ENCODE measurements at places on chromosomes 16 and 17.

DNA sequence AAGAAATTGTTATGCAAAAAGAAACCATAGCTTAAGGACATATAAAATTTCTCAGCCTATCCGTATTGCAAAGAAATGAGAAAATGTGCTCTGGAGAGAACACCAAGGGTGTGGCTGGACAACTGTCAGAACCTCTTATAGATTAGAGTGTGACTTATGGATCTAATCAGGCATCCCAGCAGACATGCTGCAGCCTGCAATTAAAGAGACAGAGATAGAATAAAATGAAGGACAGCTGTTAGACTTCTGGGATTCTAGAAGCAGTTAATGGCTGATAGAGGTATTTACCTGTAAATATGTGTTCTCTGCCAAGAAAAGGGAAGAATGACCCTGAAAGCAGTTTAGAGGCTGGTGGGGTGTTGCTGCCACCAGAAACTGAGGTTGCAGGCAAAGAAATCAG, 160.1 kb upstream of the KIF2B start:
- no peaks in the 10 kb centered on the region for H3K36me3 ChIP-seq
- no peak for DNase-seq
- H3K4me1 ChIP-seq, result no peaks in the 10 kb centered on the region
- no peak overlapping the region for H3K4me3 ChIP-seq
- H3K27ac ChIP-seq, result no peak overlapping the region

DNA sequence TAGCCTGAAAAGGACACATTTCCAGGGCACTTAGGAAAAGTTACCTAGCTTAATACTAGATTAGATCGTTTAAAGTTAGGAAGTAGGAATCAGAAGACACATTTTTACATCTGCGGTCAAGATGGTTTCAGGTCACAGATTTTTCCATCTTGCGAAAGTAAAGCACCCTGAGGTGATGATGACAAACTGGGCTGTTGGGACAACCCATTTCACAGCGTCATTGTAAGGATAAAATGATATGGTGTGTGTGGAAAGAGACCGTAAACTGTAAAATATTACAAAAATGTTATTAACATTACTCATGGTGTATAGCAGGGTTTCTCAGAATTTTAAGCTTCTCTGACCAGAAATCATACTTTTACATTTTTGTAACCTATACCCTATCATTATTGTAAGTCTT, 10.1 kb upstream of the MAP2K6 start:
- no peak overlapping the region for H3K4me3 ChIP-seq
- H3K27ac ChIP-seq, result no peak overlapping the region
- DNase-seq, result no peak
- H3K36me3 ChIP-seq, result no peaks in the 10 kb centered on the region

- no peak overlapping the region for H3K27ac ChIP-seq
- H3K36me3 ChIP-seq, result peaks cover 2% of the 10 kb centered on the region
- peaks cover 9% of the 10 kb centered on the region for H3K4me1 ChIP-seq
- DNase-seq, result peak; percentile 38
Measured at GRCh38 chr16:69089091-69089910, 16.2 kb upstream of the HAS3 start.

- peaks cover 13% of the 10 kb centered on the region for H3K36me3 ChIP-seq
- H3K27me3 ChIP-seq, result no peaks in the 10 kb centered on the region
- H3K4me3 ChIP-seq, result no peak overlapping the region
Measured at GRCh38 chr17:7667656-7668406, 17.1 kb downstream of the ATP1B2 start.

DNA sequence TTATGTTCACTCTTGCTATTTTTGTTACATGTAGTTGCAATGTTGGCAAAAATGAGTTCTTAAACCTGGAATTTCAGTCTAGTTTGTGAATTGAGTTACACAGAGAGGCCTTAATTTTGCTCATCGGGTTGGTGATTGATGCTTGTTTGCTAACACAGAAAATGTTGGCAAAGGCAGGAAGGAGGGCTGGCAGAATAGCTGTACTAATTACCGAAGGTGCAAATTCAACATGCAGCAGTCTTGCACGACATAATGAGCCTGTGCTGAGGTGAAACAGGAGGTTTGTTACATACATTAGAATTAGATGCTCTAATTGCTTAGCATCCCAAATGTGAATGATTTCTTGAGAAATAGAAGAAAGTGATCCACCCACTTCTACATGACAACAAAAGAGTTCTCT, 475.0 kb upstream of the TOM1L1 start:
- no peak for DNase-seq
- H3K27me3 ChIP-seq, result no peaks in the 10 kb centered on the region
- H3K27ac ChIP-seq, result no peak overlapping the region

GRCh38 chr17:42210046-42210445, 15.8 kb upstream of the GHDC start:
- no peaks in the 10 kb centered on the region for H3K4me1 ChIP-seq
- peaks cover 36% of the 10 kb centered on the region for H3K36me3 ChIP-seq
- DNase-seq, result no peak
- no peak overlapping the region for H3K4me3 ChIP-seq
- no peaks in the 10 kb centered on the region for H3K27me3 ChIP-seq

GRCh38 chr16:81424771-81425170, 19.8 kb upstream of the CMIP start:
- no peaks in the 10 kb centered on the region for H3K27me3 ChIP-seq
- H3K4me1 ChIP-seq, result no peaks in the 10 kb centered on the region
- DNase-seq, result no peak
- H3K4me3 ChIP-seq, result no peak overlapping the region

DNA sequence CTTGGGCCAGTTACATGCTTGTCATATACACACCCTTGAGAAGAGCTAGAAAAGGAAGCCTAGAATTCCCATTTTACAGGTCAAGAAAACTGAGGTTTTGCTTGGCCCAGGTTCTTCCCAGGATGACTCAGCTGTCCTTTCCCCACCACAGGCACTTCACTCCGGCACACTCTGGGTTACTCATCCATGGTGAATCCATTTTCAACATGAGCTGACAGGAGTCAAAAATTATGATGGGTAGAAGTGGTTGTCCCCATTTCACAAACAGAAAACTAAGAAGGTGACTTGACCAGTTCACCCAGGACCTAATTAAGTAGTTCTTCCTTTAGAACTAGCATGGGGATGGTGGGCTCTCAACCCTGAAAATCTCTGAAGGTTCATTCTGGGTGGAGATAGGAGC, 67.2 kb downstream of the USP22 start:
- no peak overlapping the region for H3K27ac ChIP-seq
- H3K27me3 ChIP-seq, result no peaks in the 10 kb centered on the region
- no peak overlapping the region for H3K4me3 ChIP-seq
- DNase-seq, result no peak

DNA sequence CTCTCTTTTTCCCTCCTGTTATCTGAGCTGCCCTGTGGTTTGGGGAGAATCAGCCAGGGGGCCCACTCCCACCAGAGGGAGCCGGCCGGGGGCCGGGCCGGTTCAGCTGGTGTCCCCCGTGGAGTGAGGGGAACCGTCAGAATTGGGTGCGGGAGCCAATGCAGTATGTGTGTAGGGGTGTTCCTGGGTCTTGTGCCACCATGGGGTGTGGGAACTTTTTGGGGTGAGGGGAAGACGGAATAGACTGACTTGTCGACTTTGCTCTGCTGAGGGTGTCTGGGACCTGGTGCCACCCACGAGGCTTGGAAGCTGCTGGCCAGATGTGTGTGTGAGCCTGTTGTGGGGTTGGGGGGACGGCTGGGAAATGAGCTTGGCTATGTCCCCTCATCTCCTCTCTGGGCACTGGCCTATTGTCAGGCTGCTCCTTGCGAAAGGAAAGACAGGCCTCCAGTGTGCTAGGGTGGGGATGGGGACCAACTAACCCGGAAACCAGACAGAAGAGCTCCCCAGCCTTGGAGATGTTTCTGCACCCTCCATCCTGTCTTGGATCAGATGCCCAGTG, 9.9 kb downstream of the RARA start:
- H3K36me3 ChIP-seq, result no peaks in the 10 kb centered on the region
- no peak for DNase-seq
- H3K4me3 ChIP-seq, result peak overlapping the region; percentile 80
- H3K27me3 ChIP-seq, result no peaks in the 10 kb centered on the region

DNA sequence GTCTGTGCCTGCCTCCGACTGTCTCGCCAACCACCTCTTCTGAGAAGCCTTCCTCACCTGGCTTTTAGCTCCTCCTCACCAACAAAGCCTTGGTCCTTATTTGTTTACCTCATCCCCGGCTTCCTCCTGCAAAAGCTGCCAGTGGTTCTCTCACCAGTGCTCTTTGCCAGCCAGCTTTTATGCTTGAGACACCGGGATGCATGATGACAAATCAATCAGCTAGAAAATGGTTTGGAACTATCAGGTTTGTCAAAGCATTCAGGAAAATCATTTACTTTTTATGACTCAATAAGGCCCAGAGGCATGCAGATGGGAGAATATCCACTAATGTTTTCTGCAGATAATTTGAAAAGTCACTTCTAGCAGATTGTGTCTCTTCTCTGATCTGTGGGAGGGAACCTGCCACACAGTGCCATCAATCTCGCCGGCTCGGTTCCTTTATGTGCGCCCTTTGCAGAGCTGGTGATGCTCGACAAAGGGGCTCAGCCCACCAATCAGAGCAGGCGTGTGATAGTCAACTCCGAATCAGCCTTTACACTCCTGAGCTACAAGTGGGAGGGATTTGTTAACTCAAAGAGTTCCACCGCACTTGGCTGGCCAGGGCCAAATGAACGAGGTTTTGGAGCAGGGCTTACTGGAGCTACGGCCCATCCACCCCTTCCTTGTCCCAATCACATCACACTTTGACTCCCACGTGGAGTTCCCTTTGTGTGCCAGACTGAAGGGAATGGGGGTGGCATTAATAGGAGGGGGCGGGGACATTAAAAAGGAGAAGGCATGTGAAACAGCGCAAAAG, 85.8 kb downstream of the MRC2 start:
- H3K27ac ChIP-seq, result no peak overlapping the region
- H3K4me3 ChIP-seq, result no peak overlapping the region
- H3K4me1 ChIP-seq, result peaks cover 19% of the 10 kb centered on the region

GRCh38 chr17:45413498-45413923, 19.2 kb downstream of the ARHGAP27 start:
- H3K4me1 ChIP-seq, result no peaks in the 10 kb centered on the region
- no peaks in the 10 kb centered on the region for H3K27me3 ChIP-seq
- no peak overlapping the region for H3K27ac ChIP-seq
- no peaks in the 10 kb centered on the region for H3K36me3 ChIP-seq

DNA sequence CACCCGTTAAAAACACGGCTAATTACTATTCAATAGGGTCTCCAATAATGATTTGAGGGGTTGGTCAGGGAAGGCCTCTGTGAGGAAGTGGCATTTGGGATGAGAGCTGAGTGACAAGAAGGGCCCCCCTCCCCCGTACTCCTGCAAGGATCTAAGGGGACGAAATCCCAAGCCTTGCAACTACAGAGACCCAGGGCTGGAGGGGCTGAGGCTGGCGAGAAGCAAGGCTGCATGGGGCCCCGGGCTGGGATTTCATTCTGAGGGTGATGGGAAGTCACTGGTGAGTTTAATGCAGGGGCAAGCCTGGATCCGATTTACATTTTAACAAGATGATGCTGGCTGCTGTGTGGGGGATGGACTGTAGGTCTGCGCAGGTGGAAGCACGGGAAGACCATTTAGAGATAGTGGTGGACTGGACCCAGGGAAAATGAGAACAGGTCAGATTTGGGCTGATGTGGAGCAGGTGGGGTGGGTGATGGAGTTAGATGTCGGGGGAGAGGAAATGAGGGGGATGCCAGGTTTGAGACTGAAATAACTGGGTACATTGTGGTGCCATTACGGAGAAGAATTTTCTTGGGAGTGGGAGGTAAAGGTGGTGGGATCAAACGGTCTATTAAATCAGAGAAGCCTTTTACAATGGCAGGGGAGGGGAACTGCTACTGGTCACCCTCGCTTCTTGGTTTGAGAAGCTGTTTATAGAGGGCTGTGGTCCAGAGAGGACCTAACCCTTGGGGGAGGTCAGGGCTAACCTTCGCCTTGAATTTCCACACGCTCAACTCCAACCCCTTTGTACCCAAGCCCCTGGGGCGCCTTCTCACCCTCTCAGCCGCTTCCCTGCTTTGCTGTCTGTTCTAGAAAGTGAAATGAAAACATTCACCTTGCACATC, 932 bp upstream of the MYBBP1A start:
- H3K36me3 ChIP-seq, result peaks cover 7% of the 10 kb centered on the region
- H3K4me3 ChIP-seq, result peak overlapping the region; percentile 86
- H3K4me1 ChIP-seq, result peaks cover 19% of the 10 kb centered on the region
- DNase-seq, result no peak
- peak overlapping the region; percentile 59 for H3K27ac ChIP-seq

GRCh38 chr17:67456103-67456502, 79.0 kb downstream of the PITPNC1 start:
- no peak for DNase-seq
- H3K27ac ChIP-seq, result no peak overlapping the region
- no peaks in the 10 kb centered on the region for H3K36me3 ChIP-seq
- no peaks in the 10 kb centered on the region for H3K27me3 ChIP-seq
- H3K4me1 ChIP-seq, result no peaks in the 10 kb centered on the region

- H3K36me3 ChIP-seq, result no peaks in the 10 kb centered on the region
- H3K4me3 ChIP-seq, result no peak overlapping the region
- H3K27ac ChIP-seq, result no peak overlapping the region
- no peak for DNase-seq
Measured at GRCh38 chr16:89341697-89342694, 124.5 kb downstream of the ZNF778 start.

DNA sequence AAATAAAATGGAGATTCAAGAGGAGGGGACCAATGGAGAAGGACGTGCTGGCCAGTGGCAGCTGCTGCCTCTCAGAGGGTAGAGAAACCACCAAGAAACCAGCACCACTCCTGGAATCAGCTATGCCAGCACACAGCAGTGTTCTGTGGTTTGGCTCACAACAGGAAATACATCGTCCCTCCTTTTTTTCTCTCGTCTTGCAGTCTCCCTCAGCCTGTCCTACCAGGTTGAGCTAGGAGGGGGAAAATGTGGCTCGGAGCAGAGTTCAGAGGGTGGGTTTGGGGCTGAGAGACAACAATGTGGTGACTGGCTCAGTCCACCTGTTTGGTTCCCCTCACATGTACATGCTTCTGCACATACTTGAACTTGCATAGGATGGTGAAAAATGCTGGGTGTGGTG, 19.9 kb upstream of the SLC16A5 start:
- H3K4me1 ChIP-seq, result peaks cover 5% of the 10 kb centered on the region
- H3K27ac ChIP-seq, result no peak overlapping the region
- no peaks in the 10 kb centered on the region for H3K27me3 ChIP-seq
- H3K4me3 ChIP-seq, result no peak overlapping the region
- no peak for DNase-seq

DNA sequence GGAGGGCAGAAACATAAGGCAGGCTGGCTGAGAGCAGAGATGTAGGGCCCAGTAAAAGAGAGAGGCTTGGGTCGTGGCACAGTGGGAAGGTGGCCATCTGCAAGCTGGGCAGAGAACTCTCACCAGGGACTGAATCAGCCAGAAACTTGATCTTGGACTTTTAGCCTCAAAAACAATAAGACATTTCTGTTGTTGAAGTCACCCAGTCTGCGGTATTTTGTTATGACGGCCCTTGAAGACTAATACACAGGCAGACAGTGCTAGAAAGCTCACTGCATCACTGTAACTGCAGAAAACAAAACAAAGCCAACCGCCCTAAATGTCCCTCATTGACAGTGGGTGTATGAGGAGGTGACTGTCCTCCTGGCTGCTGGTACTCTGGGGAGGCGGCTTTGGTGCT, 3.9 kb upstream of the JPH3 start:
- no peak for DNase-seq
- no peak overlapping the region for H3K27ac ChIP-seq
- no peaks in the 10 kb centered on the region for H3K4me1 ChIP-seq
- H3K36me3 ChIP-seq, result no peaks in the 10 kb centered on the region
- H3K4me3 ChIP-seq, result no peak overlapping the region

GRCh38 chr16:25174285-25174684, 42.5 kb upstream of the AQP8 start:
- H3K27me3 ChIP-seq, result no peaks in the 10 kb centered on the region
- H3K36me3 ChIP-seq, result peaks cover 18% of the 10 kb centered on the region
- no peak overlapping the region for H3K27ac ChIP-seq
- no peak overlapping the region for H3K4me3 ChIP-seq
- H3K4me1 ChIP-seq, result no peaks in the 10 kb centered on the region

All from astrocyte (in vitro differentiated cells and primary cell).